ENCODE measurements at places on chromosomes 4 and X.

DNA sequence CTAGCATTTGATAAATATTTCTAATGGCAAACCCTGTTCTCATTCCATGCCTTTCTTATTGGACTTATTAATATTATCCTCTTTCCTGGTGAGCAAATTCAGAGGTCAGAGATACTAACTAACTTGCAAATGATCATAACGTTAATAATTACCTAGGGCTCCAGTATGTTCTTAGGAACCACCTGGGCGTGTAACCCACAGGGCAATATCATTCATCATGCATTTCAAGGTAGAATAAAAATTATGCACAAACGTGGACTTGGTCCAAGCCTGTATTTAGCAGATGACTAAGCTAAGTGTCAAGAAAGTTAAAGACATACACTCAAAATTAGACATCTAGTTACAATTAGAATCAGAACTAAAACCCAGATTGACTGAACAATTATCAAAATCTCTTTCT lies 850.1 kb downstream of the TRIML1 start:
- no peak for DNase-seq

- DNase-seq, result no peak
Observed at GRCh38 chr4:54941994-54942552, 183.3 kb downstream of the KDR start.

- no peak for DNase-seq
Observed at GRCh38 chr4:176360446-176360845, 40.7 kb downstream of the SPCS3 start.

DNA sequence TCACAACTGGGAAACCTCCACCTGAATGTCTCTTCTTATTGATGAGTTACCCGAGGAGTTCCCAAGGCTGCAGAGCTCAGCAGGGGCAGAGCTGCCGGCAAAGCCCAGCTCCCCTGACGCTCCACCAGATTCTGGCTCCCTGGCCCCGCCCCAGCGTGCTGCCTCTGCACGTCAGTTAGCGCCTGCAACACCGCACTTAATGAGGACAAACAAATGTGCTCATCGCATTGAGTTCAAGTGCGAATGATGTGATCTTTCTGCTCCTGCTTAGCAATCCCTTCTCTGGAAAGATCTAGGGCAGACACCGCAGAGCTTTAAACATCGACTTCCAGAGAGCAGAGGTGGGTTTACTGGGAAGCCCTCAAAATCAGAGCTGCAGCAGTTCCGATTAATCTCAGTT lies 55.5 kb upstream of the FBXW7 start:
- peak; percentile 29 for DNase-seq

DNA sequence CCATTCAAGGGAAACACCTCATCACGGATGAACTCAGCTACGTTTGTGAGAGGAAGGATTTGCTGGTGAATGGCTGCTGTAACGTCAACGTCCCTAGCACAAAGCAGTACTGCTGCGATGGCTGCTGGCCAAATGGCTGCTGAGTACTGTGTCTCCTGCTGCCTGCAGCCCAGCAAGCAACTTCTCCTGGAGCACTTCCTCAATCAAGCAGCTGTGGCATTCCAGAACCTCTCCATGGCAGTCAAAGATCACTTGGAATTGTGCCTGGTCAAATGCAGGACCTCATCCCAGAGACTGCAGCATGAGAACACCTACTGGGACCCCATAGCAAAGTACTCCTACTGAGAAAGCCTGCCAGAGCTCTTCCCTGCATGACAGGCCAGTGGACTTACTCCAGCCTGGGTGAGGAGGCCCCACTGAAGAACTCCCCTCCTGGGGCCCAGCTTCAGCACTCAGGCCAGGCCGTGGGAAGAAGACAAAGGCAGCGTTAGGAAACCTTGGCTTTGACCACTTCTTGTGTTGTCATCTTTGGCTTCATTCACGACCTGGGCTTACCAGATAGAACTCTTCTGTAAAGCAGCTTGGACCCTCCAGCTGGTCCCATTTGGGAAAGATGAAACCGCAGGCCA lies 244.3 kb downstream of the RBMX2 start:
- DNase-seq, result no peak

Measured in stimulated activated CD4-positive, alpha-beta T cell treated with anti-CD3 and anti-CD28 coated beads, Interleukin-4, amount 100 ng/mL, for 1 hour (primary cell).